ENCODE measurements at places on chromosomes 13 and 19.

- DNase-seq: no peak
These were observed 306.2 kb downstream of the TEX29 start for GRCh38 chr13:111626371-111627305.

DNA sequence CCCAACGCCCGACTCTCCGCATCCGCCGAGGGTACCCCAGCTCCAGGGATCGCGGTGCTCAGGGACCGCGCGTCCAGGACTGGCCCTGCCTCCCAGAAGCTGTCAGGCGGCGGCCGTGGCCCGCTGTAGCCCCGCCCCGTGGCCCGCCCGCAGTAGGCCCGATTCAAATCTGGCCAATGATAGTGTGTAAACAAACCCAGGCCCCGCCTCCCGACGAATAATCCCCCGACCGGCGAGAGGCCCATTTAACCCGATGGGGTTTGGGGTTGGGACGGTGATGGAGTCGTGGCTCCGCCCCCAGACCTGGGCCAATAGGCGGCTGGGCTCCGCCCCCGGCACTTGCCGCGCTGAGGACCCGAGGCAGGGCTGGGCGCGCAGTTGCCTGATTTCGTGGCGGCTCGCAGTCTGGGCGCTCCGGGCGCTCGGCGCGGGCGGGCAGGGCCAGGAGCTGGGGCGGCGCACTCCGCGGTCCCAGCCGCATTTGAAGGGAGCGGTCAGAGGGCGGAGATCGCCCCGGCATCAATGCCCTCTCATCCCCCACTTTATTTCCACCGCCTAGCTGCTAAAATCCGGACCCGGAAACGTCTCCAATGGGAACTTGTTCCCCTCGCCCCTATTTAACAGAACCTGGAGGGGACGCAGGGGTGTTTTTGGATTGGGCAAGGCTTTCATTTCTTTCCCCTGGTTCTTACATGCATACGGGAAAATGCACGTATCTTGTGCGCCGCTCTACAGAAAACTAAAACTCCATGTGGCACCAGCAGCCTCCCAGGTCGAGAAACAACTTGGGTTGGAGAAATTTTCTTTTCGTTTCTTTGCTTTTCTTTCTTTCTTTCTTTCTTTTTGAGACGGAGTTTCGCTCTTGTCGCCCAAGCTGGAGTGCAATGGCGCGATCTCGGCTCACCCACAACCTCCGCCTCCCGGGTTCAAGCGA, 8.4 kb upstream of the BICRA start:
- DNase-seq: peak; percentile 99

GRCh38 chr13:65914716-65915115, 1315.4 kb downstream of the PCDH9 start:
- peak; percentile 76 for DNase-seq

- no peak for DNase-seq
These were observed 26.0 kb downstream of the WDR88 start for GRCh38 chr19:33157906-33158305.

DNA sequence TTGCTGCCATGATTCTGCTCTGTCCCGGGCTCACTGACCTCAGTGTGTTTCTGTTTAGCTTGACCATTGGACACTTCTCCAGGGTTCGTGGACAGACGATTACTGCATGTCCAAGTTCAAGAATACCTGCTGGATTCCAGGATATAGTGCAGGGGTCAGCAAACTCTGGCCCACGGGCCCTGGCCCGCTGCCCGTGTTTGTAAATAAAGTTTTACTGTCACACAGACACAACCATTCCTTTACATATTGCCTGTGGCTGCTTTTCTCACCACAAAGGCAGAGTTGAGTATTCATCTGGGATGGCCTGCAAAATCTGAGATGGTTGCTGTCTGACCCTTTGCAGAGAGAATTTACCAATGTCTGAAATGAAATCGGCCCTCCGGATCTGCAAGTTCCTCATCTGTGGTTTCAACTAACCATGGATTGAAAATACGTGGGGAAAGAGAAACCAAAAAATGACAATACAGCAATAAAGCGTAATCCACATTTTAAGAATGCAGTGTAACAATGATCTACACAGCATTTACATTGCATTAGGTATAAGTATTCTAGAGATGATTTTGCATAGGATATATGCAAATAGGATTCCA, 25.9 kb upstream of the F2RL3 start:
- DNase-seq: no peak

DNA sequence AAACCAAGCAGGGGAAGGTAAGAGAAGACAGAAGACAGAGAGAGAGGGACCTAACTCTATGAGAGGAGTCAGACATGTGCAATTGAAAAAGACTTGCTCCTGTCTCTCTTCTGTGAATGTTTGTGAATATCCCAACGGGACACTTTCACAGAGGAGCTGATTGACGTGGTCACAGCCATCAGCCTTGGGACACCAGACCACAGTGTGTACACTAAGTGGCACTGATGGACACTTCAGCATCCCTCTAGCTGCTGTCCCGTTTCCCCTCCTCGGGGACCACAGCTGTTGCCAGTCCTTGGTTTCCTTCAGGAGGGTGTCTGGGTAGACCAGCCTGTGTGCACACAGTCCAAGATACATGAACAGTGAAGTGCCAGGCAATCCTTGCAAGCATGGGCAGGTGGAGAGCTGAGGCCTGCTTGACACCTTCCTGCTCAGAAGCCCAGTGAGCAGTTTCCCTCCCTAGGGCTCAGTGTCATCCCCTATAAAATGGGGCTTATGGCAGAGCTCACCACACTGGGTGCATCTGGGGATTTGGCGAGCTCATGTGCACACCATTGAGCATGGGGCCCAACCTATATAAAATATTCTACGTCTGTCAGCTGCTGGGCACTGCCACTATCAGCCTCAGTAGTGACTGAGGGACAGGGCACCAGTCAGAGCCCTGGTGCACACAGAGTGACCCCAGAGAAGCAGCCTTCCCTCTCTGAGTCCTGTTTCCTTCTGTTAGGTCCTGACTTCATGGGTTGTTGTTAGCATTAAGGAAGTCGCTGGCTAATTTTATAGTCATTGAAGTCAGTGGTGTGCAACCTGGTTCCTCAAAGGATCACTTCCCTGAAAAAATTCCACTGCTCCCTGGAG, 4.3 kb upstream of the USF2 start:
- no peak for DNase-seq

GRCh38 chr19:44756089-44756562, 7.6 kb downstream of the BCL3 start:
- no peak for DNase-seq

- DNase-seq: no peak
These were observed 7.7 kb downstream of the SLC25A30 start for GRCh38 chr13:45410466-45410865.

GRCh38 chr19:30442674-30443073, 70.5 kb downstream of the ZNF536 start:
- no peak for DNase-seq

- peak; percentile 51 for DNase-seq
These were observed 178.2 kb downstream of the NDFIP2 start for GRCh38 chr13:79659121-79659521.

- DNase-seq: no peak
These were observed 5.6 kb downstream of the SIGLEC7 start for GRCh38 chr19:51147663-51148062.

DNA sequence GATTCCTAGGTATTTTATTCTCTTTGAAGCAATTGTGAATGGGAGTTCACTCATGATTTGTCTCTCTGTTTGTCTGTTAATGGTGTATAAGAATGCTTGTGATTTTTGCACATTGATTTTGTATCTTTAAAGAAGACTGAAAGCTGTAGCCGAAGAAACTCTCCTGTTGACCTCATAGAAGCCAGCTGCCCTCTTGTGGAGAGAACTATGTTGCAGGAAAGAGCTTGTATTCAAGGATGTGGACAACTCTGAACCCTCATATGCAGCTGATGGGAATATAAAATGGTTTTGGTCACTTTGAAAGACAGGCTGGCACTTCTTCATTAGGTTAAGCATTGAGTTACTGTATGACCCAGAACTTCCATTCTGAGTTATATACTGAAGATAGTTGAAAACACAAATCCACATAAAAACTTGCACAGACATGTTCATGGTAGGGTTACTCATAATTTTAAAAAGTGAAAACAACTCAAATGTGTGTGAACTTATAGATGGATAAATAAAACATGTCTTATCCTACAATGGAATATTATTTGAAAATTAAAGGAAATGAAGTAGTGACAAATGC, 65.8 kb upstream of the SLITRK6 start:
- DNase-seq: peak; percentile 66

DNA sequence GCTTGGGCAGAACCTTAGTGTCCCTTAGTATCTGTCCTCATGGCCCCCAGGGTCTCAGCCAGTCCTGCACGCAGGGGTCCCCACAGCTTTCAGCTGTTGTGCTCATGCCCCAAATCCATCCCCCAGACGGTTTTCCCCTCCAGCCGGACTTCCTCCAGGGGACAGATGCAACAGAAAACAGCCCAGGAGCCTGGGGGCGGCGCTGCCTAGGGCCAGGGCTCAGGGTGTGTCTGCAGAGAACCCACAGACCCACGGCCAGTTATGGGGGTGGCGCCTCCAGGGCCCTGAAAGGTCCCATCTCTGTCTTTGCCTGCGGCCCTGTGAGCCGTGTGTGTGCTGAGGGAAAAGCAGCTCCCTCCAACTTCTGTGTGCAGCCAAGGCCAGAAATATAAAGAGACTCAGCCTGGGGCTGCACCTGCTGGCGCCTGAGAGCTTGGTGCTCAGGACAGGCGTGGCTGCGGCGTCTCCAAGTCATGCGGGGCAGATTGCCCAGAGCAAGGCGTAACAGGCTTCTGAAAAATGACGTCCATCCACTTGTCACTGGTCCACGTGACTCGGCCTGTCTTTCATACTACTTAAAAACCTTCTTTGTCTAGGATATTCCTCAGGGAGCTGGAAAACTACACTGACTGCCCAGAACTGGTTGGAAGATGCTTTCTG, 22.1 kb upstream of the F7 start:
- DNase-seq: no peak

GRCh38 chr19:53962887-53963431, at the start of gene CACNG8:
Gene CACNG8 (plus strand): TSS chr19:53962937.
- DNase-seq: no peak

GRCh38 chr13:78241278-78241919, 322.8 kb upstream of the EDNRB start:
- peak; percentile 63 for DNase-seq

DNA sequence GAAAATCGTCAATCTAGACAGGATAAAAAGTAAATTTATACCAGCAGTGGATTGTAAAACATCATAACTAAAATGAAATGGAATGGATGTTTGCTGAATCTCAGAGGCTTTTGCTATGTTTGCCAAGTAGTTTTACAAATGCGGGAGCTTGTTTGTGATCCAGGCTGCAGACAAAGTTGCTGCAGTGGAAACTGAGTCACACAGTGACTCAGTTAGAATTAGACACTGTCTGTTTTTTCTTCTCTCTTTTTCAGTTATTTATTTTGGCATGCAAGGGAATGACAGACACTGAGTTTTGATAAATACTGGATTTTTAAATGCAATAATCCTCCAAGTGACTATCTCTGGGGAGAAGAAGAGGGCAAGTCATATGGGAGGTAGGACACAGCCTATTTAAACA, 4.6 kb upstream of the PNMA8A start:
- no peak for DNase-seq

DNA sequence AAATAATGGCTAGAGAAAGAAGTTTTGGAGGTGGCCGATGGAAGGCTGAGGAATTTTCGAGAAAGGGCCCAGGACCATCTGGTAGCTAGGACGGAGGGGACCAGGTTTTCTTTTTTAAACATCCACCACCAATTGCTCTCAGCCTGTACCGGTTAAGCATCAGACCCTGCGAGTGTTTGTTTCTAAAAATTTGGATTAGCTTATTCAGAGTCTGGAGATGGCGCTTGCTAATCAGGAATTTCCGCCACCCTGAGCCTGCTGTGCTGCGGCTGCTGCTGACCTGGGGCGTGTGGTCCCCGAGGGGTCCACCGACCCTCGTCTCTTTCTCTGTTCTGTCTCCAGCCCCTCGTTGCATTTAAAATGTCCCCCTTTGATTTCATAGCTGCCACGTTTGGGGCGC, 2.0 kb downstream of the UHRF1 start:
- peak; percentile 48 for DNase-seq

DNA sequence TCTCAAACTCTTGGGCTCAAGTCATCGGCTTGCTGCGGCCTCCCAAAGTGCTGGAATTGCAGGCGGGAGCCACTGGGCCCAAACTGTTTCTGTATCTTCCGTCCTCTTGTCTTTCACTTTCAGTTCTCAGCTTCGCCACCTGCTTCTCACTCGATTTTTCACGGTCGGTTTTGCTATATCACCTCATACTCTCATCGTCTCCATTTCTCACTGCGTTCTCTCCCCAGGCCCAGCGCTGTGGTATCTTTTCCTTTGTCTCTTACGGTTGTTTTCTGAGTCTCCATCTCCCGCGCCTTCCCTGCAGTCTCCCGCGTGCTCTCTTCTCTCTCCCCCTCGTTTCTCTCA, 14.9 kb downstream of the SSC5D start:
- DNase-seq: no peak

- DNase-seq: peak; percentile 82
These were observed 14.9 kb downstream of the FGF21 start for GRCh38 chr19:48770266-48770665.

- DNase-seq: no peak
These were observed 3.8 kb downstream of the BCL3 start for GRCh38 chr19:44752123-44752815.

DNA sequence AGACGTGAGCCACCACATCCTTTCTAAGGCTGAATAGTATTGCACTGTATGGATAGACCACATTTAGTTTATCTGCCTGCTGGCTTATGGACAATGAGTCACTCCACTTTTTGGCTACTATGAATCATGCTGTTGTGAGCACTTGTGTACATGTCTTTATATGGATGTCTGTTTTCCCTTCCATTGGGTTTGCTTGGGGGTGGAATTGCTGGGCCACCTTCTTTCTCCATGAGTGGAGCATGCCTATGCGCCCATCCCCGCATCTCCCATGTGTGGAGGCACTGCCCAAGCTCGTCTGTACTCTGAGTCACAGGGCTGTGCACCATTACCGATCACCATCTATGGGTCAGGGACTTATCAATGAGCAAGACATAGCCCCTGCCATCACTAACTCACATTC, 127.2 kb upstream of the GJB6 start:
- DNase-seq: peak; percentile 95

GRCh38 chr19:43560687-43561086, 14.6 kb downstream of the XRCC1 start:
- DNase-seq: peak; percentile 50

- peak; percentile 44 for DNase-seq
These were observed 8.7 kb upstream of the ZBTB7A start for GRCh38 chr19:4075373-4075772.

DNA sequence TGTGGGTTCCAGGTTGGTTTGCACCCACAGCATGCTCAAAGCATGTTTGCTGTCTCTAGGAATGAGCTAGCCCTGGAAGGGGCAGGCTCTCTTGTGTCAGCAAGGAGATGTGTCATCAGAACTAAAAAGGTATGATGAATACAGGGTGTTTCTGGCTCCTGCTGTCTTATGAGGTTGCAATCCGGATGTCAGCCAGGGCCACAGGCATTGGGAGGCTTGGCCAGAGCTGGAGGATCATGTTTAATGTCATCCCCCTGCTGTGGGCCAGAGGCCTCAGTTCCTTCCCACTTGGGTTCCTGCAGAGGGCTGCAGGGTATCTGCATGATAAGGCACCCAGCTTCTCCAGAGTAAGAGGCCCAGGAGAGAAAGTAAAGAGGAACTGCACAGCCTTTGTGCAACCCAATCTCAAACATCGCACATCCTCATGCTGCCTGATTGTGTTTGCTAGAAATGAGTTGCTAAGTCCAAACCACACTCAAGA, 193.6 kb downstream of the COL4A1 start:
- peak; percentile 92 for DNase-seq

- no peak for DNase-seq
These were observed 473 bp upstream of the SCN1B start for GRCh38 chr19:35029737-35030256.

- no peak for DNase-seq
These were observed 23.4 kb downstream of the CCNE1 start for GRCh38 chr19:29834991-29835846.
